ENCODE measurements at places on chromosomes 16 and 17.

DNA sequence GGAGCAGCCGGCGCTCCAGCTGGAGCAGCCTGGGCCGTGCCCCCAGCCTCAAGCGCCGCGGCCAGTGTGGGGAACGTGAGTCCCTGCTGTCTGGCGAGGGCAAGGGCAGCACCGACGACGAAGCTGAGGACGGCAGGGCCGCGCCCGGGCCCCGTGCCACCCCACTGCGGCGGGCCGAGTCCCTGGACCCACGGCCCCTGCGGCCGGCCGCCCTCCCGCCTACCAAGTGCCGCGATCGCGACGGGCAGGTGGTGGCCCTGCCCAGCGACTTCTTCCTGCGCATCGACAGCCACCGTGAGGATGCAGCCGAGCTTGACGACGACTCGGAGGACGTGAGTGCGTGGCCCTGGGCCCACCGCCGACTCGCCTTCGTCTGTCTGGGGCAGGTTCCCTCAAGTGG, 16.0 kb downstream of the TPSG1 start:
- no peak for DNase-seq

GRCh38 chr17:49497148-49498028, 2.3 kb downstream of the NGFR start:
- peak; percentile 87 for DNase-seq

DNA sequence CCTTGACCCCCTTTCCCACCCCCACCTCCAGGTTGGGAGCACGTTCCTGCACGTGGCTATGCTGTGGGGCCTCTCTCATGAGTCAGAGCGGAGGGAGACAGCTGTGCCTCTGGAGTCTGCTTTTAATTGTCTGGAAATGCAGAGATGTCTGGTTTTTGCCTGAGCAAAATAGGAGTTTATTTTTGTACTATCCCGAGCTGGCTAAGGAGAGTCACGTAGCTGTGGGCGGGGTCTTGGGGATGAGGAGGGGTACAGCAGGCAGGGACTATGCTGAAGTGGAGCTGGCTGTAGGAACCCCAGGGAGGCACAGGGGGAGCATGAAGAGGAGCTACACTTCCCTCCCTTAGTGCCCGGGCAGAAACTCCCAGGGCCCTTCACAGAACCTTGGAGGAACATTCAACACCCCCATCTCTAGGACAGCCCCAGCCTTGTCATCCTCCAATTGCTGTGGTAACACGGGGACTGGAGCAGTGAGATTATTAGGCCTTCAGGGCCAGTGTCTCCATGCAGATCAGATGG, 44.7 kb upstream of the LGALS9 start:
- DNase-seq, result no peak

GRCh38 chr17:40318830-40319391, 9.9 kb downstream of the RARA start:
- DNase-seq, result no peak

DNA sequence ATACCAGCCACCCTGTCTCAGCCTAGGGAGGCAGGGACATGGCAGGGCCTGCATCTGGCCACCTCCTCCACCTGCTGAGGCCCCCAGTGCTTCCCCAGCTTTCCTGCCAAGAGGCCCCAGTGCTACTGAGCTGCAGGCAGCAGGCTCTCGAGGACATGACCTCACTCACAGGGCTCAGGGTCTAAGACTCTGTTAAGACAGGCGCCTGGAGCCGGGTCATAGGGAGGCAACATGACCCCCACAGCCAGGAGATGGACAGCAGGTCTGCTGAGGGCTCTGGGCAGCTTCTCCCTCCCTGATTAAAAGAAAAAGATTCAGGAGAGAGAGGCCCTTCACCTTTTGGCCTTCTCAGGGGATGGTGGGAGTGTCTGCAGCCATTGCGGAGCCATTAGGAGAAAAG, 23.2 kb upstream of the FASN start:
- DNase-seq, result no peak

DNA sequence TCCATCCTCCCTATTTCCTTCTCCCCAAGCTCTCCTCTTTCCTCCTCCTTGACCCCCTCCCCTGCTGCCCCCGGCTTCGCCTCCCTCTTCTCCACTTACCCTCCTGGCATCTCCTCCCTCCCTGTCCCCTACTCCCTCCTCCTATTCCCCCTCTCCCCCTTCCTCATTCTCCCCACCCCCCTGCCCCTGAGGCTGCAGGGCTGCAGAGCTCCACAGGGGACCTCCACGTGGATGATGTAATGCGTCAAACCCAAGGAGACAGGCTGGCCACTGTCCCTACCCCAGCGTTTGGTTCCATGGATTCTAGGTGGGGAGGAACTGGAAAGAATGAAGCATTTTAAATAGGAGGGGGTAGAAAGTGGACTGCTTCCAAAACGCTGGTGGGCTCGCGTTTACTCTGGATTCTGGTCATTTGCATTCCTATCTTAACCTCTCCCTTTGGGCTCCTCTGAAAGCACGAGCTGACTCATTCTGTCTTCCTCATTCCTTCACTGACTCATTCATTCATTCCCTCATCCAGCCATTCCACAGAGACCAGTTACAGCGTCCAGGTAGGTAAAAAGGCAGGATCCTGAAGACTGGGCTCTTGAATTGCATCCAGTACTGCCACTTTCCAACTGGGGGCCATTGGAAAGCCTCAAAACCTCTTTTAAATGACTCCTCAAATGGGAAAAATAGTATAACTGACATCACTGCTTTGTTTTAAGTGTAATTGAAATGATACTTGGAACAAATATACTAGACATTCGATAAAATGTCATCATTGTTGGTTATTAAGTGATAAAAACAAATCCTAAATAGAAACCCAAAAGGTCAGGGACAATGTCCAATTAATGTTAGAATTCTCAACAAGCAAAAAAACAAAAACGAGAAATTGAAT, 943 bp upstream of the COTL1 start:
- DNase-seq, result peak; percentile 92

DNA sequence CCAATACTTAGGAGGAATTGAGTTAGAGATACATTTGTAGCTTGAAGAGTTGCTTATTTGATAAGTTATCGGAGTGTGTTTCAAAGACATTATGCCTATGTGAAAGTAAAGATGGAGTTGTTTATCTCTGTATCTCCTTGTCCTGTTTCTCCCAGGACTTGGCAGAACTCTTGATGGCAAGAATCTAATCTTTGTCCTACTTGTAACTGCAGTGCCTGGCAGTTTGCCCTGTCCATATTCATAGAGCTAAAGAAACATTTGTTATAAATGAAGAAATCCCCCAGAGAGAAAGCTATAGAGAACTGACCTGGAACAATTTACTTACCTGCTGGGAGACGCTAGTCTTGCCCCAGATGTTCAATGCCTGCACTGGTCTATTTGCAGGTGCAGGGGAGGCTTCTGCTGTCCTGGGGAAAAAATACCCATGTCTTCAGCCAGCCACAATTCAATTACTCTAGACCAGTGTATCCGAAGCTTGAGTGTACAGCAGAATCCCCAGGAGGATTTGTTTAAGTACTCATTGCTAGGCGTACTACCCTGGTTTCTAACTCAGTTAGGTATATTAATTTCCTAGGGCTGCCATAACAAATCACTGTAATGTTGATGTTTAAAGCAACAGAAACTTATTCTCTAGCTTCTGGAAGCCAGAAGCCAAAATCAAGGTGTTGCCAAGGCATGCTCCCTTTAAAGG, 410.0 kb upstream of the HSBP1 start:
- DNase-seq, result no peak

GRCh38 chr17:80122026-80122575, 20.7 kb downstream of the GAA start:
- no peak for DNase-seq

GRCh38 chr16:19088341-19088916, 21.0 kb downstream of the COQ7 start:
- DNase-seq, result no peak

DNA sequence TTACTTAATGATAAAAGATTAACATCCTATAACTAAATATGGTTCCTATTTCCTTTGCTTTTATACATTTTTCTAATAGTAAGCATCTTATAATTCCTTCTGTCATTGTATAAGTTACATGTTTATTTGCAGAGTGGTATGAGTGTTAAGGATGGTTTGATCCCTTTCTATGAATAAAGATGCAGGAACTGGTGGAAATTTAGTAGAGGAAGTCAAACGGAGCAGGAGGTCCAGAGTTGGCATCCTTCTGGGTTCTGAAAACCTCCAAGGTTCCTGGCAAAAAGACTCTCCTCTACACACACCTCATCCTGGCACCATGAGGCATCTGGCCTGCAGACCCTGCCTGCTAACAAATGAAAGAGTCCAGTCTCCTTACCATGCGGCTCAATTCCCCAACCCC, 296.8 kb downstream of the SOX9 start:
- DNase-seq, result no peak

DNA sequence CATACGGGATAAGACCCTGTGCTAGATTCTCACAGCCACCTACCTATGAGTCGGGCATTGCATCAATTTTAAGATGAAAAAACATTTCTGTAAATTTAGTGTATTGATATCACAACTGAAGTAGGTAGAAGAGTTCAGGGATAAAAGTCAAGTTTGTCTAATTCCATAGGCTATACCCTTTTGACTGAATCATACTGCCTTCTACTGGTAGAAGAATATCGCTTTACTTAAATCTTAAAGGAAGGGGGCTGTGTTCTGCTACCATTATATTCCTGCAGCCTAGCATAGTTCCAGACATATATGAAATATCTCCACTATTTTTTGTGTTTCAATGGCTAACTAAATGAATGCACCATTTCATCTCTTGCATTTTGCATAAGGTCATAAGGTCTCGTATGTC, 1128.6 kb downstream of the CDH8 start:
- no peak for DNase-seq

- peak; percentile 74 for DNase-seq
Observed at GRCh38 chr16:6573577-6573976, 759.1 kb upstream of the RBFOX1 start.

- DNase-seq, result no peak
Observed at GRCh38 chr17:9520649-9521048, 55.0 kb downstream of the STX8 start.

- DNase-seq, result no peak
Observed at GRCh38 chr17:67390006-67390645, 13.0 kb downstream of the PITPNC1 start.

GRCh38 chr16:4613636-4614570, 785 bp downstream of the UBALD1 start:
- peak; percentile 34 for DNase-seq

DNA sequence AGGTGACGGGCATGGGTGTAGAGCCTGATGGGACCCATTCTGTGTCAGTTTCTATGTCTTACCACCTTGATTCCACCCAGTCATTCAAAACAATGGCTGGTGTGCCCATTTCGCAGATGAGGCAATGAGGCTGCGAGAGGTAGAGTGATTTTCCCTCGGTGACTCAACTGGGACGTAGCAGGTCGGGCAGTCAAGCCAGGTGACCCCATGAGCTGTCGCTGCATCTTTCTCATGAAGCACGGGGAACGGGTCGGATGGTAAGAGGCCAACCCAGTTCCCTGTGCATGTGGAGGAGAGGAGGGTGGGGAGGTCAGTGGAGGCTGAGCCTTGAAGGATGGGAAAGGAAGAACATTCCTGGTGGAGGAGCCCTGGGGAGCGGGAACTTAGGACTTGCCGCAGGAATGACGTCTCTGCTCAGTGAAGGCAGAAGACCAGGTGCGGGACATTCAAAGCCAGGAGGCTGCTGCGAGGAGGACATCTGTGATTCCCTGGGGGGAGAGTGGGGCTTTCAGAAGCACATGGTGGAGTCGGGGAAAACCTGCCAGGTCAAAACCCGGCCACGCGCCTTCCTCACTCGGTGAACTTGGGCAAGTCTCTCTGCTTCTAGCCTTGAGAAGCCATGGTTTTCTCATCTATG, 1.1 kb downstream of the IL21R start:
- DNase-seq, result no peak

GRCh38 chr16:31099860-31100638, 5.5 kb upstream of the VKORC1 start:
- no peak for DNase-seq

GRCh38 chr17:77037943-77038342, 102.8 kb upstream of the SEC14L1 start:
- no peak for DNase-seq

- peak; percentile 74 for DNase-seq
Observed at GRCh38 chr17:51640108-51640622, 379.8 kb downstream of the UTP18 start.

DNA sequence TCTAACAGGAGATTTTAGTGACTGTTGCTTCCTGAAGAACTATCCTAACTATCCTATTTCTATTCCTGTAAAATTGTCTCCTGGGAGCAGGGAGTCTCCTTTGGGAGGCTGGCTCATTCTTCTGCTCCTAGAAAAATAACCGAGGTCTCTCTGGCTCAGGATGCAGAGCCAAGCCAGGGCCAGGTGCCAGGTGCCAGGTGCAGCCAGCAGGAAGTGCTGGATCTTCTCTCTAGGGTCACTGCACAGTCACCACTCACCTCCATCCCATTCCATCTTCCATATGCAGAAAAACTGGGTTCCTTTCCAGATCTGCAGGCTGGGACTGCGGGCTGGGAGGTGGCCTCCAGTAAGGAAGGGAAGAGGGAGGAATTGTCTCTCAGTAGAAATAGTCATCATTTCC, 3.8 kb upstream of the TMC7 start:
- DNase-seq, result no peak

DNA sequence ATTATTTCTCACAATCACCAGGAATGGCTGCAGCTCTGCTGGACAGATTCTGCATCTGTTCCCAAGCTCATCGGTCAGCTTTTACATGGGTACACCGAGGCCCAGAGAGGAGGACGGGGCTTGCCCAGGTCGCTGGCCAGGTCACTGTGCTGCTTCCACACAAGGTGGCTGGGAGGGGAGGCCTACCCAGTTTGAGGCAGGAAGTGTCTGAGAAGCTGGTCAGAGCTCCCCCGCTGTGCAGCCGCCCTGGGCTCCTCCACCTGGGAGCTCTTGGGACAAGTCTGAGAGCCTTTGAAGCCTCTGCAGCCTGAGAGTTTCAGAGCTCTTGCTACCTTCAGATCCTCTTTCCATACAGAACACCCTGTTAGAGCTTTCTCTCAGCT, 143.3 kb downstream of the CLEC16A start:
- DNase-seq, result peak; percentile 52

DNA sequence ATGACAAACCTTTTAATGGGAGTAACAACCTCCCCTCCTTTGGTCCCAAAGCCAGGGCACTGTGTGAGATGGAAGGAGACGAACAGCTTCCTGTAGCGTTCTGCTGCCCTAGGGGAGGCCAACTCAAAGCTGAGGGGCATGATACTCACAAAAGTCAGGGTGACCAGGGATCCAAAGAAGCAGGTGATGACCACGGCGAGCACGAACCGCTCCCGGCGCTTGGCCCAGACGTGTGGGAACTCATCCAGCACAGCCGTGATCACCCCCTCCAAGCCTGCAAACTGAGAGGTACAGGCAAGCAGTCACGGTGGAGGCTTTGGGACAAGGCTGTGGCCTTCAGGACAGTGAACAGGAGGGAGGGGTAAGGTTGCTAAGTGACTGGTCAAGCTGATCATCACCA, 25.1 kb downstream of the SLC6A4 start:
- DNase-seq, result peak; percentile 27

DNA sequence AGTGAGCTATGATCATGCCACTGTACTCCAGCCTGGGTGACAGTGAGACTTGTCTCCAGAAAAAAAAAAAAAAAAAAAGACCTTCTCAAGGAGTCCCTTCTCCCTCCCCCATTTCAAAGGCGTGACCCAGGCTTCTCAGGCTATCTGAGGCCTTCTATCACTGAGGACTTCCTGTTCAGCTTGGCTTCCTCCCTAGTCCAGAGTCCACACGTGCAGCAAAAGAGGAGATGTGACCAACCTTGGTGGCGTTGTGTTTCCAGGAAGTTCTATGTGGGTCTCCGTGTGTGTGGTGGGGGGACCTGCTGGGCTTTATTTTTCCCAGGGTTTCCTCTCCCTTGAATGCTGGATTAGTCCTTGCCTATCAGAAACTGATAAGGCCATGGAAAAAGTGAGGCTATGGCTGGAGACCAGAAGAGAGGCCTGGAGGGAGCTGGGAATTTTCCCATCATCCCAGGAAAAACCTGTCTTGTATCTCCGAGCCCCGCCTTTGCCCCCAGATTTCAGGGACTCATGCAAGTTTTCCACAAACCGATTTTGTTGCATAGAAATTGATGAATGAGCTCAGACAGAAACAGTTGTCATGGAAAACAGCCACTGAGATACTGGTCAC, 148.1 kb downstream of the SALL1 start:
- no peak for DNase-seq

All from H9 (cell line).